ENCODE measurements at places on chromosomes 11 and 22. TPM values are rescaled to one million over a fixed set of nuclear protein-coding genes. Genes with fewer than 3 reads are reported as not detected.

DNA sequence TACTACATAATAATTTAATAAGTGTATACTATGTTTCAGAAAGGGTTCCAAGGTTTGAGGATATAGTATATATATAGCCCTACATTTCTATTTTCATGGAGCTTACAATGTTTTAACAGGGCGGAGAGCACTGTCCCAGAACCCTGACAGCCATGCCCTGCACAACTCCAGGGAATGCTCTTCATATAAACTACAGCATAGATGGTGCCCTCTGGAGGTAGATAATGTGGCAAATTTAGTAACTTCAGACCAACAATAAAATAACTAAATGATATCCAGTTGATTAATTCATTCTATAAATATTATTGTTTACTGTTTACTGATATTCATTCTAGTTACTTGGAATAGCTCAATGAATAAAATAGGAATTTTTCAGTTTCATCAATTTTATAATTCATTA lies 693.7 kb upstream of the CCDC179 start:
- no peak for DNase-seq

- DNase-seq, result no peak
Observed at GRCh38 chr11:17132654-17133053, 55.2 kb upstream of the RPS13 start.

- DNase-seq, result no peak
Observed at GRCh38 chr11:72947229-72947628, 133.0 kb downstream of the ATG16L2 start.

DNA sequence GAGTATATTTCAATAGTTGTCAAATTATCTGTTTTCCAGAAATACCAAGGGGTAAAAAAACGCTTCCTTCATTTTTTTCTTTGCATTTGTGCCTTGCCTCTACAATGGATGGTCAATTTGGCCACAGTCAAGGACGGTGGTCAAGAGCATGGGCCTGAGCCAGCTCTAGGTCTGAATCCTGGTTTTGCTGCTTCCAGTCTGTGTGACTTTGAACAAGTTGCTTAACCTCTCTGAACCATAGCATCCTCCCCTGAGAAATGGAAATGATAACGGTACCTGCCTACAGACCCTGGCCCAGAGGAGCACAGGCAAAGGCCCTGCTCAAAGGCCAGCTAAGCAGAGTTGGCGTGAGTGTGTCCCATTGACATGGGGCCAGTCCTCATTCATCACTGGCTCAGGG lies 3.1 kb downstream of the PNPLA5 start:
- DNase-seq, result no peak

The GGTLC2 gene
- total RNA-seq, result not detected
